ENCODE measurements at places on chromosomes 7 and 10.

DNA sequence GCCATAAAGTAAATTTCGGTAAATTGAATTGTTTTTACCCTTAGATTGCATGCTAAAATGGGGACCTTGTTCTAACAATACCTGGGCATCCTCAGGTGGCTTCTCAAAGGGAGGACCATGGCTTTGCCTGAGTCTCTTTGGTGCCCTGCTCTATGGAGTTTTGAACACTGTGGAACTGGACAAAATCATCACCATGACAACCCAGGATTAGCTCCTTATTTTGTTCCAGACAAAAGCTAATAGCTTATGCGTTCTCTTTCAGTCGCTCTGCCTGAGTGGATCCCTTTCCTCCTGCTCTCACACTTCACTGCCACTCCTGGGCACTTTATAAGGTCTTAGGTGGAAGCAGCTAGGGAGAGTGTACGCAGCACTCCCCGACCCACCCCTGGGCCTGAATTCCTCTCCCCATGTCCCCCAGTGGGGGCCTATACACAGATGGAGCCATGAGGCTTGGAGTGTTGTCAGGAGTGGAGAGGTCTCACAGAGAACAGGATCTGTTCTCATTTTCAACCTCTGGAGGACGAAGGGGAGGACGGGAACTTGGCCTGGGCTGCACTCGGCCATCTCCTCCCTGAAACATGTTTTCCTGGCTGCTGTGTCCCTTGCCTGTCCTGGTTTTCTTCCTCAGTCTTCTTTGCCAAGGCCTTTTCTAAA lies 19.0 kb downstream of the ADCYAP1R1 start:
- no peak for DNase-seq

- DNase-seq: no peak
Observed at GRCh38 chr7:28478656-28479055, 66.3 kb downstream of the CREB5 start.

DNA sequence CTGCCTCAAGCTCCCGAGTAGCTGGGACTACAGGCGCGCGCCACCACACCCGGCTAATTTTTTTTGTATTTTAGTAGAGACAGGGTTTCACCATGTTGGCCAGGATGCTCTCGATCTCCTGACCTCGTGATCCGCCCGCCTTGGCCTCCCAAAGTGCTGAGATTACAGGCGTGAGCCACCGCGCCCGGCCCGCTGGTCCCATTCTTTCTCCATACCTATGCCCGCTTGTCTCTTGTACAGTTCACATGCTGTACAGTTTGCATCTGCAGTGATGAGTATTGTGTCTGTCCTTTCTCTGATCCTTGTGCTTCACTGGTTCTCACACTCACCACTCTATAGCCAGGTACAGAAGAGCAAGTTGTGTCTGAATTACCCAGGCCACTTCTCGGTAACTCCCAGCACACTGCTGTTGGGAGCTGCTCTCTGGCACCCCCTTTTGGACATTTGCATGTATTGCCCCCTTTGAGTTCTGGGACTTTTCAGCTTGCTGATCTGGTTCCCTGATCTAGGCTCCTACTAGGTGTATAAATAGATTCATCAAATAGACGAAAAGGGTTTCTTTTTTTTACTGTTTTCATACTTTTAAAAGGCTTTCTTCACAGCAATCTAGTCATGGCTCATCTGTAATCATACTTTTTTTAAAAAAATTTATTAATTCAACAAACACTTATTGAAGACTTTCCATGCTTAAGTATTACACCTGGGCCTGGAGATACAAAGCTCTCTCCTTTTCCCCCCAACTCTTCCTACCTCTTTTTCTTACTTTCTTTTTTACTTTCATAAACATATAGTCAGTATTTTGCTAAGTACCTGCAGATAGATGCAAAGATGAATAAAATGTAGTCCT lies 53.5 kb downstream of the AOAH start:
- DNase-seq: peak; percentile 18

GRCh38 chr10:59505926-59506325 lies 143.6 kb upstream of the FAM13C start:
- DNase-seq: no peak

DNA sequence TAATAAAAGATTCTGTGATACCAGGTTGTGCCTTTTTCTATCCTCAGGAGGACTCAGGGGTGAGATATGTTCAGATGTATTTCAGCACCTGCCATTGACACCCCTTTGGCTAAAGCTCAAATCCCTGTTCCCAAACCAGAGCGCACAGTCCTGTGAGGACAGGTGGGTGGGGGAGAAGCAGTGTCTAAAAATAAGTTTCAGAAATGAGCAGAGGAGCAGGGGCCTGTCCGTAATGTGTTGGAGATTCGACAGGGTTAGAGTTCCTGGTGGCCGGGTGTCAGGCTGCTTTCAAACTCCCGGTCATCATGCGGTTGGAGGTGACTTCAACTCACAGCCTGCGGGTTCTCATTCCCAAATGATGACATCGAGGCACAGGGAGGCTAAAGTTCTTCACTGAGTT lies 211.5 kb downstream of the KLF6 start:
- DNase-seq: no peak

DNA sequence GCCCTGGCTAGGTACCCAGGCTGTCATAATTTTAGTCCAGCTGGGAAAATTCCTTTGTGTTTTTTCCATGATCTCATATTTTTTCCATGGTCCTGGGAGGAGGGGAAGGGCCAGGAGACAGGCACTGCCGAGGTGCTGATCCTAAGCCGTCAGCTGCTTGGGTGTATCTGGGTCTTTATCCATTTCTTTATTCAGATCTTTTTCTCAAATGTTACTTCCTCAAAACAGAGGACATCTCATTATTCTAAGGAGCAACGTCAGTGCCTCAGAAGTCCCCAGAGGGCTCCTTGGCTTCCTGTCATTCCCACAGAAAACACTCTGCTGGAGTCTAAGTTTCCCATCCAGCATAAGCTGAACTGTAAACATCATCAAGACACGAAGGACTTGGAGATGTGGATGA lies 2.8 kb upstream of the OR6V1 start:
- DNase-seq: no peak

GRCh38 chr10:80537086-80537735 lies 491 bp upstream of the SH2D4B start:
- DNase-seq: no peak

Measured in NCI-H1930 (cell line).